ENCODE measurements at places on chromosomes 6 and 20. TPM values are rescaled to one million over a fixed set of nuclear protein-coding genes. Genes with fewer than 3 reads are reported as not detected.

DNAAF9 gene
- total RNA-seq = 18.5 TPM

KCNK5 gene
- total RNA-seq = 1.7 TPM

WFDC5 gene
- total RNA-seq = not detected

BAG2 gene
- 4.5 TPM for total RNA-seq

ZFP57 gene
- not detected for total RNA-seq

GRCh38 chr6:116472706-116473105 lies 11.5 kb downstream of the CALHM6 start:
- DNase-seq = no peak

DNA sequence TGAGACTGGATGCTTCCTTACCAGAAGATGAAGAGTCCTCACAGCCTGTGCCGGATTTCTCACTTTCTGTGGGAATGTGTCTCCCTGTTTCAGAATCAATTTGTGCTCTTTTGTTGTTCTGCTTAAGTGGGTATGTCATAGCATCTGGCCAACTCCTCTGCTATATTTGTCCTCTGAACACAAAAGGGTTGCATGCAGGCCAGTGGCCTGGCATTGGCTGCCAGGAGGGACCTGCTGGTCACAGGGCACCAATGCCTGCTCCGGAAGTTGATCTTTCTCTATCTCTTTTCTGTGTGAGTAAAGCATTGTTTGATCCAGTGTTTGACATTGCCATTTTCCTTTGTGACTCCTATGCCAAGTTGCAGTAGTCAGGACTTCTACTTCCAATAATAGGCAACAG lies 47.8 kb downstream of the JARID2 start:
- DNase-seq = no peak

GRCh38 chr6:9606435-9607134 lies 808.3 kb downstream of the TFAP2A start:
- DNase-seq = no peak

DNA sequence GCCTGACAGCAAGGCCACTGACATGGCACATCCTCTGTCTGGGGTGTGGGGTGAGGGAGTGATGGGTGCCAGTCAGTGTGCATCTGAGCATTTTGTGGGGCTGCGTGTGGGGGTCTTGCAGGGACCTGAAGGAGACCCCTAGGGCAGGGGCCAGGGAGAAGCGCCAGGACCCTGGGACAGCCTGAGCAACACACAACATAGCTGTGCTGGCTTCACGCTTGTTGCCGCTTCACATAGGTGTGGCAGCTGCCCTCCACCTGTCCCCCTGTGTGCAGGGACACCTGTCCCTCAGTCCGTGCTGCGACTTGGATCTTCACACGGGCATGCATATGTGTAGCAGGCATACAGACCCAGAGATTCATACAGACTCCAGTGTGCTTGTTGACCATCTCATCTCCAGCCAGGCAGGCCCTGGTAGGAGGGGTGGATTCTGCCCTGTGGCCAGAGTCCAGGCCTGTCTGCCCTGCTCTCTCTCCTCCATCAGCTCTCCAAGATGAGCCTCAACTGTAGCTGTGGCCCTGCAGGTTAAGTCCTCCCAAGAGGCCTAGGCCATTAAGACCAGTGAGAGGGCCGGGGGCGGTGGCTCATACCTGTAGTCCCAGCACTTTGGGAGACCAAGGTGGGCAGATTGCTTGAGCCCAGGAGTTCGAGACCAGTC lies 3.2 kb upstream of the NPBWR2 start:
- peak; percentile 19 for DNase-seq

DNA sequence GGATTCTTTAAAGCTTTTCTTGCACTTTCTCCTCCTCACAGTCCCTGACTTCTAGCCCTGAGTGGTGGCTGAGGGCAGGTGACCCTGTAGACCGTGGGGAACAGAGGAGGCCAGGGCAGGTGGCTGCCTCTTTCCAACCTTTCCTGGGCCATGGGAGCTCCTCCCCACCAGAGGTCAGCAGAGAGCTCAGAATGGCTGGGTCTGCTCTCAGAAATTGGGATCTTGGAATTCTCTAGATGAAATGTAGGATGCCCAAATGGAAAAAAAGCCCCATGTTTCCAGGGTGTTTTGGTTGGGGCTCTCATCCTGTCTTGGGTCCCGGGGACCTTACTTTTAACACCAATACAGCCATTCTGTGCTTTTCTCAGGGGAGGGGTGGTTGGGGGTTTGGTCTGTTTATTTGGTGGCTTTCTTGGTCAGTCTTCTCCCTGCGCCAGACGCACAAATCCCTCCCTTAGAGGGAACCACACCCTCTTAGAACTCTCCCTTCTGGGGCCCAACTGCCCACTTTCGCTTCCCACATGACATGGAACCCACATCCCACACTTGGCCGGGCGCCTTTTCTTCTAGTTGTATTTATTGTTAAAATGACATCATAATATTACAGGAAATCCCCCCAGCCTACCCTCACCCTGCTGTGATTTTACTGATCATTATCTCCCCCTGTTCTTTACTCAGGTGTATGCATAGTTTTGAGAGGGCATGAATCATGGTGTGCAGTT lies 17.9 kb downstream of the GNAS start:
- peak; percentile 40 for DNase-seq
